ENCODE measurements at places on chromosomes 5 and 9. TPM values are rescaled to one million over a fixed set of nuclear protein-coding genes. Genes with fewer than 3 reads are reported as not detected.

The IFNA6 gene
- not detected for total RNA-seq

The SCGB3A1 gene
- not detected for total RNA-seq

DNA sequence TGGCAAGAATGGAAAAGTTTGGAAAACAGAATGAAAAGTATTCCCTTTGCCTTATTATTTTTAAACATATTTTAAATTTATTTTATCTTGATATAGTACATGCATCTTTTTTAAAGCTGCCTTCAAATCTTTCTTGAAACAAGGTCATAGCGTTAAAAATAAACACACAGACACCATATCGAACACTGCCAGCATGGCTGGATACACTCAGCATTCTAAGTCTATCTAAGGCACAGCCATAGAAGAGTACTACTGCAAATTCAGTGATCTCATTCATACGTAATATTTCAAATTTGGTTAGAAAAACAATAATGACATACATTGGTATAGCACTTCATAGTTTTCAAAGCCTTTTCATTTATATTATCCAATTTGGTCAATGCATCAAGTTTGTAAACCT is 57.5 kb downstream of the EPB41L4B start:
- no peak for DNase-seq

- DNase-seq, result no peak
These were observed 14.9 kb downstream of the PFDN1 start for GRCh38 chr5:140287801-140288521.

DNA sequence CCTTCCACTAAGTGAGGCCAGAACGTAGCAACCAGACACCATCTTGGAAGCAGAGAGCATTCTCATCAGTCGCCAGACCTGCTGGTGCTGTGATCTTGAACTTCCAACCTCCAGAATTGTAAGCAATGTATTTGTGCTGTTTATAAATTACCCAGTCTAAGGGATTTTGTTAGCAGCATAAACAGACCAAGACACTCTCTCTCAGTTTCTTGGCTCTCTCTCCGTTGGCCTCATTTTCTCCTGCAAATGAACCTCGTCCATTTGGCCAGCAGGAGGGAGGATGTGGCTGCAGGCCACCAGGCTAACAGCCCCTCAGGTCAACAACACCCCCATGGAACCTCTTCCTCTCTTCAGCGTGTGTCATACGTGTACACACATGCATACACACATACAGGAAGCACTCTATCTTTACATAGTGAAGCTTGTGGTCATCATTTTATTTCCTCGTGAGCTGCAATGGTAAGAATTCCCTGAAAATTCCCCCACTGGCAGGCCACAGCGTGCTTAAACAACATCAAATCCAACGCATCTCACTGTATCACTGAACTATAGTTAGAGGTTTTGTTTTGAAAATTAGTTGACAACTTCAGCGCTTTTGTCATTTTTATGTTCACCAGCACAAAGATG is 62.8 kb upstream of the PPP1R26 start:
- DNase-seq, result no peak

DNA sequence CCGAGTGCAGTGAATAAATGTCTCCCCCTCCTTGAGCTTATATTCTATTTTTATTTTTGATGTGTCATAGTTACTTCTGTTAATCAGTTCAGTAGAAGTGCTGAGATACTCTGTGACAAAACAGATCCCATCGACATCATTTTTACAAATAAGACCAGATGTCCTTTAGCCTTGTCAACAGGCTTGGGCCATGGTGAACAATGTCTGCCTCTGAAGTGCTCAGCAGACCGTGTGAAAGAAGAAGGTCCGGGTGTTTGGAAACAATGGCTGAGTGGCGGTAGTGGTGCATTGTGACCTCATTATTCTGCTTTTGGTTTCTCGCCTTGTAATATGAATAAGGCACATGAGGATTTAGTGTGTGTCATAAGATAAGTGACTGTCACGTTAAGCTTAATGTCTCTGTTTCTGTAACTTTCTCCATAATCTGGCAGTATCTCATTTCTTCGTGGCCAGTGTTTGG is 71.2 kb downstream of the SYK start:
- no peak for DNase-seq

All from Caco-2 (cell line).